ENCODE measurements at places on chromosomes 5 and 9. TPM values are rescaled to one million over a fixed set of nuclear protein-coding genes. Genes with fewer than 3 reads are reported as not detected.

DNA sequence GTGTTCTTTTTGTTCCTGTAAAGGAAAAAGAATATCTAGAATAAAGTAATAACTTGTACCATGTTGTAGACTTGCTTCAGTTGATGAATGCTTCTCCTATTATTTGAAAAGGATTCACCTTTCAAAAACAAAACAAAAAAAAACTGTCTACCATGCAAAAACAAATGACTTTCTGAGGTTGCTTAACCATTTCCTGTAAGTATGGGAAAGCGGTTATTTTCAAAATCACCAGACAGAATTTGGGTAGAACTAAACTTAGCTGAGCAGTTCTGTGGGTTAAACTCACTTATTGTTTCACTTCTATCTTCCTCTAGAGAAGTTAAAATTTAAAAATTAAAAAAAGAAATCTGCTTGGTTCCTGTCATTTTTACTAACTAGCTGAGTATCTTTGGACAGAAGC lies 25.2 kb downstream of the LNPEP start:
- DNase-seq = no peak

DNA sequence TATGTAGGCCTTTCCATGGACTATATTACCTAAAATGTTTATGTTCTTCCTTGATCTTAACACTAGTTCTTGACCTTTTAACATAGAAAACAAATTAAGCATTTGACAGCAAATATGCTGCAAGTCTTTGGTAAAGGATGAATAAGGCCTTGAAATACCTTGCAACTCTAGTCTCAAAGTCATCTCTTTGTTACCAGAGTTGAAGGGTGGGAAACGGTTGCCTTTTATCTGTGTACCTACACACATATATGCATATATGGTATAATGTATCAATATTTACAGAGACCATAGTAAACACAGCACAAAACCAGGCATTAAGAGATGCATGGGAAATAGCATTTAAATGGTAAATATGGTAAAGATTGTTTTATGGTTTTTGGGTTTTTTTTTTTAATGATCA lies 16.5 kb downstream of the KIF2A start:
- DNase-seq = no peak

GPR150 gene
- not detected for total RNA-seq

EQTN gene
- 1.6 TPM for total RNA-seq

ENC1 gene
- 1,378 TPM for total RNA-seq

DNA sequence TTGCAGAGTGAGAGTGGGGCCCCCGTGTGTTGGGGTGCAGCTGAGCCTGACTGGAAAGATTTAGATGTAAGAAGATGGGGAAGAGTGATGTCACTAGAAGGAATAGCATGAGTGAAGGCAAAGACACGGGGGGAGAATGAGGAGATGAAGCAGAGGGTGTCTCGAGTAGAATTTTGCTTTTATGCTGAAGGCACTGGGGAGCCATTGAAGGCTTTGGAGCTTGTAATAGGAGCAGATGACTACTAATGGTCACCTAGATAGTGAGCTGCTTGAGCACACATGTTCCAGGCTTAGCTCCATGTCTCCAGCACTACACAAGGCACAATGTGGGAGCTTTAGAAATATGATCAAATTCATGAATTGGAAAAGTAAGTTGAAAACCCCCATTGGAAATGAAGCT lies 32.1 kb downstream of the COL15A1 start:
- DNase-seq = no peak

DNA sequence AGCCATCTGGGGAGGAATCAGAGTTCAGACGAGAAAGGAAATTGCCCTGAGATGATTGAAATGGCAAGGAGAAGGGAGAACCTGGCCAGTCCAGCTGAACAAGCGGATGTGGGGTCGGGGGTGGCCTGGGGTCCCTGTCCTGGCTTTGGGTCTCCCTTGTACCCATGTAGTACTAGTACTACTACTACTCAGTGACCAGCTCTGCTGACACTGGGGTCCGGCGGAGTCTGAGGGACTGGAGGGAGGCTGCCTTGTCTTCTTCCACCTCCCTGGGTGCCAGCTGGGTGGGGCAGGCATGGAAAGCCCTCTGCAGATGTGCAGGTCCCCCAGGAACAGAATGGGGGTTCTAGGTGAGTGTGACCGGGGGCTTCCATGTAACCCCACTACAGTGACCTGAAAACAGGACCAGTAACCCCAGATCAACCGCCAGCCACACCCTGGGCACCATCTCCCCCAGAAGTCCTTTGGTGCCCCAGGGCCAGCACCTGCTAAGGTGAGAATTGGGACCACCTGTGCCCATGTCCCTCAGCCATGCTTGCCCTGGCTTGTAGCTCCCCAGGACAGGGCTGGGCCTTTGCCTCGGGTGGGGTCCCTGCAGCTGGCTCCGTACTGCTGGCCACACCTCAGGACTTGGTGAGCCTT lies 89.1 kb upstream of the COL5A1 start:
- DNase-seq = no peak

DNA sequence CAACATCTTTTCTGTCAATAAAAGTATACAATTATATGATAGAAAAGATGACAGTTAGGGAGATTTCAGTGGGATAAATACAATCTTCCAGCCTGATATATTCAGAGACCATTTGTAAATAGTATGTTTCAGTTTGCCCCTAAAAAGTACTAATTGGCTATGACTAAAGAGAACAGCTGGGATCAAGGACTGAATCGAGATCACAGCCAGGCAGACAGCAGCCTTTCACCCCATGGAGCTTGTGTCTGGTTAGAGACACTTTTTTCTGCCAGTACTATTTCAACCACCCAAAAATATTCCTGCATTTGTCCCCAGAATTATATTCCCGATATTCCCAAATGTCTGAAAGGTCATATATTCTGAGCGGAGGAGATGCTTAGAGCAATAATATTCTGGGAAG lies 577.3 kb upstream of the TLE4 start:
- no peak for DNase-seq

- no peak for DNase-seq
Measured at GRCh38 chr5:177297922-177298321, 5.6 kb downstream of the RAB24 start.

- no peak for DNase-seq
Measured at GRCh38 chr9:132596200-132596599, 13.8 kb downstream of the BARHL1 start.

GRCh38 chr5:143101121-143101520 lies 302.4 kb downstream of the NR3C1 start:
- DNase-seq = no peak

GAS1 gene
- 33.5 TPM for total RNA-seq

GRCh38 chr9:94627287-94627686 lies 12.0 kb downstream of the FBP1 start:
- DNase-seq = no peak

GRCh38 chr9:129100383-129101169 lies 10.0 kb downstream of the CRAT start:
- no peak for DNase-seq

DNA sequence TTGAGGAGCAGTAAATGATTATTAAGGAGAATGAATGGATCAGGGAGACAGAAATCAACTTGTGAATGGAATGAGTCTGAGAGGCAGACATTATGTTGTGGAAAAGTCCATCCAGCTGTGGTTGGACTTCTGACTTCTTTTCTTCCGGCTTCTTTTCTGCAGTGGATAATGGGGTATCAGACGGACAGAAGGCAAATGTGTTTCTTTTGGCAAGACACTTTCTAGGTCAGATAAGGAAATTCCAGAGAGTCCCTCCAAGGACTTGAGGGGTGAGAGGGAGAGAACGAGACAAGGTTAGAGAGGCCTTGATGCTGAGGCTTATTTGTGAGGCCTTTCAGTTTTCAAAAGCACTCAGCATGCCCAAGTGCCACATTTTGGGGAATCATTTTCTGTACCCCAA lies 17.1 kb upstream of the GRHPR start:
- no peak for DNase-seq

DNA sequence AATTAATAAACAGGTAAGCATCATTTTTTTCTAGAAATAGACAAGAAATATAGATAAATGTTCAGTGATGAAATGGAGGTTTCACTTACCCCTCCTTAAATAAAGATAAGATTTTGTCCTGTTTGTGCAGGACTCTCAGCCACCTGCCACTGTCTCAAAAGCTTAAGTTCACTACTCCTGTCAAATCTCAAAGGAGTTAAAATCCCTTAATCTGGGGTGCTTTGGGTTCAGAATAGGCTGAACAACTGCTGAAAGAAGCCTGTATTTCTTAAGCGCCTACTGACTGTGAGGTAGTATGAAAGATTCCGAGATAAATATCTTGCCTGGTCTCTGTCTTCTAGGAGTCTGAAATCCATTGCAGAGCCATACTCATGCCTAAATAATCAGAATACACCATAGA lies 3.7 kb upstream of the BRINP1 start:
- no peak for DNase-seq

PSAT1 gene
- total RNA-seq = 31.8 TPM

All from occipital lobe (tissue), 3 donors.